Thoracic aorta (tissue), 2 donors: ENCODE measurements at places on chromosomes 6 and 20. TPM values are rescaled to one million over a fixed set of nuclear protein-coding genes. Genes with fewer than 3 reads are reported as not detected.

PTPRT gene
- not detected for total RNA-seq

RARS2 gene
- total RNA-seq: 21.4 TPM

NKX2-2 gene
- 0.35 TPM for total RNA-seq

PI16 gene
- 89.7 TPM for total RNA-seq

CEP43 gene
- total RNA-seq: 7.7 TPM

MRPS10 gene
- total RNA-seq: 23.0 TPM
